ENCODE measurements at places on chromosomes 7 and 10.

DNA sequence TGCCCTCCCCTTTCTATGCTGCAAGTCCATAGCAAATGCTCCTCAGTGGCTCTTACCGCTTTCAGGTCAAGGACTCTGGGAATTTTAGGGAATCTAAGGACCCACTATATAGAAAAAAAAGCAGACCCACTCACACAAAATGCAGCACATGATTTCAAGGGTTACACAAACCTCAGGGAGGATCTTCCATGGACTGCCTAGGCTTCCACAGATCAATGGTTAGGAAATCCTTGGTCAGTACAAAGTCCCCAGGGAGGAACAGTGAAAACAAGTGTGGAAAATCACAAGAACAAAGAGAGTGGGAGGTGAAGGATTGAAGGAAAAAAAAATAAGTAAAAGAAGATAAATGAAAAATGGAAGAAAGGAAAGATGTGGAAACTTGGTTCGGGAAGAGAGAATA lies 188.4 kb downstream of the AHR start:
- DNase-seq: no peak

- DNase-seq: no peak
Measured at GRCh38 chr7:50292165-50292757, 12.3 kb upstream of the IKZF1 start.

GRCh38 chr10:103949728-103950127 lies 17.2 kb upstream of the SLK start:
- no peak for DNase-seq

GRCh38 chr10:114061789-114062188 lies 18.1 kb downstream of the ADRB1 start:
- no peak for DNase-seq

- DNase-seq: no peak
Measured at GRCh38 chr7:24975644-24976260, 4.2 kb downstream of the OSBPL3 start.

DNA sequence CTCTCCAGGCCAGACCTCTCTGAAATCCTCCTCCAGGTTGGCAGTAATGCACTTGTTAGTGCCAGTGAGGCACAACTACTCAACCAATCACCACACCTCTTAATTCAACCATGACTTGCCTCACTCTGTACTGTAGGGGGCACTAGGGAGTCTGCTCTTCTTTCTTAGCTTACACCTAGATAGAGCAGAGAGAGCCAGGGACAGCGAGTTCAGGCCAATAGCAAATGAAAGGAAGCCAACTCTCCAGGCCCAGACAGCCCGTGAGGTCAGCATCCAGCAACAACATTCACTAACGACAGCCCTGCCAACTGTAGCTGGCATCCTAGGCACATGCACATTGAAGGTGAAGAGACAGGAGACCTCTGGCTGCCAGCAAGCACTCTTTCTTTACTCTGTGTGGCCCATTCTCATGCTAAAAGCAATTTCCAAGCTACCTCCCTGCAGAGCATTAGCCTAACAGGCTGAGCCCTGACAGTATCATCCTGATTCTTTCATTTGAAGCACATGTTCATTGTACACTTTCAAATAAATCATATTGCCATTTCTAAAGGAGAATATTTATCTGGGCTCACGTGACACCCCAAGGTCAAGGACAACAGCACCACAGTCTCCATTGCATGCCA lies 136.3 kb downstream of the DPY19L1 start:
- DNase-seq: no peak

DNA sequence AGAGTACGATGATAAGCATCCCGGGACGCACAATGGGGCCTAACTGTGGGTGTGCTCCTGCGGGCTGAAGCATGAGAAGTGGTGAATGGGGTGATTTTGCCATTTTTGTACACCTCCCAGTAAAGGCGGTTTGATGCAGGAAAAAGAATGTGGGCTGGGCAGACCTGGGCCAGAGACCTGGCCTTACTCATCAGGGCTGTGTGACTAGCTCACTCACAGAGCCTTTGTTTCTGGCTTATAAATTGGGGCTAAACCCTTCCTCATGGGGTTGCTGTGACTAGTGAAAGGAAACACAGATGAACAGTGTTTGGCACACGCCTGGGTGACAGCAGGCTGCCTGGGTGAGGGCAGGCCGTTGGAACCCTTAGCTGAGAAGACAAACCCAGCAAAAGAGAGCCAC lies 18.0 kb downstream of the RRP12 start:
- no peak for DNase-seq

DNA sequence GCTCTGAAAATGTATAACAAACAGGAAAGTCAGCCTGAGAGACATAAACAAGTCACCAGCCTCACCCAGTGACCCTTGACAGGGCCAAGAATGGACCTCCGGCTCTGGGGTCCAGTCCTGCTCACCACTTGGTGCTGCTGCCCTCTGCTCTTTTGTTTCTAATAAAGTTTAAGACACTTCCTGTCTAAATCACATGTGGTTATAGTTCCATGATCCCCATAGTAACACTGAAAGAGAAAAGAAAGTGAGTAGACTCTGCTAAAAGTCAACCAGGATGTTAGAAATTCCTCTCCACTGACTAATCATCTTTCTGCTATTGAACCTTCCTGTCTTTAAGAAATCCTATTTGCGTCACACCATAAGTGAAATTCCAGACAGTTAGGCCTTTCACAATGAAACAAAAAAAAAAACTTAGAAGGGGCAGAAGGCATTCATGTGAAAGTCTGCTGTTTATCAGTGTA lies 179.2 kb upstream of the BET1 start:
- DNase-seq: no peak
